ENCODE measurements at places on chromosomes 1 and 21.

GRCh38 chr1:87683196-87683956 is 354.7 kb downstream of the LMO4 start:
- DNase-seq = no peak

DNA sequence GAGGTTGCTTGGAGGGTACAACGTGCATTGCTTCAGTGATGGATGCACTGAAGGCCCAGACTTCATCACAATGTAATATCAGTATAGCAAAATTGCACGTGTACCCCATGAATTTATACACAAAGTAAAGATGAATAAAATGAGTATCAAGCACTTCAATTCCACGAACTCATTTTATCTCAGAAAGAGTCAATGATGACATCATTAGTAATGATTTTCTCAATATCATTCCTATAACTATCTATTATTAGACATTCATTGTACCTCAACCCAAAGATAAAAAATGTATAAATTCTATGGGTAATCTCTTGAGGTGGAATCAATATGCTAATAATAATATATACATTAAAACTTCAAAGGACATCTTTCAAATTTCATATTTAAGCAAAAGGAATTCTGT is 208.4 kb downstream of the COL11A1 start:
- no peak for DNase-seq

DNA sequence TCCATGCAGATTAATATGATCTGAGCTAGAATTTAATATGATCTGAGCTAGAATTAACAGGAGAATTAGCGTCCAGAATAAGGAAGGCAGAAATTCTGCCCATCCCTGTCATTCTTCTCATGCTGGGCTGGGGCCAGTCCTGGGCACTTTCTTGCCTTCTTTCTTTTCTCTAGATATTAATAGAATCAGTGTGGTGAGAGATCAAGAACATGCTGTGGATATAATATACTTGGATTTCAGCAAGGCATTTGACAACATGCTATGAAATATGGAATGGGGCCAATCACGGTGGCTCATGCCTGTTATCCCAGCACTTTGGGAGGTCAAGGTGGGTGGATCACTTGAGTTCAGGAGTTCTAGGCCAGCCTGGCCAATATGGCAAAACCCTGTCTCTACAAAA is 18.1 kb downstream of the UBIAD1 start:
- DNase-seq = no peak

DNA sequence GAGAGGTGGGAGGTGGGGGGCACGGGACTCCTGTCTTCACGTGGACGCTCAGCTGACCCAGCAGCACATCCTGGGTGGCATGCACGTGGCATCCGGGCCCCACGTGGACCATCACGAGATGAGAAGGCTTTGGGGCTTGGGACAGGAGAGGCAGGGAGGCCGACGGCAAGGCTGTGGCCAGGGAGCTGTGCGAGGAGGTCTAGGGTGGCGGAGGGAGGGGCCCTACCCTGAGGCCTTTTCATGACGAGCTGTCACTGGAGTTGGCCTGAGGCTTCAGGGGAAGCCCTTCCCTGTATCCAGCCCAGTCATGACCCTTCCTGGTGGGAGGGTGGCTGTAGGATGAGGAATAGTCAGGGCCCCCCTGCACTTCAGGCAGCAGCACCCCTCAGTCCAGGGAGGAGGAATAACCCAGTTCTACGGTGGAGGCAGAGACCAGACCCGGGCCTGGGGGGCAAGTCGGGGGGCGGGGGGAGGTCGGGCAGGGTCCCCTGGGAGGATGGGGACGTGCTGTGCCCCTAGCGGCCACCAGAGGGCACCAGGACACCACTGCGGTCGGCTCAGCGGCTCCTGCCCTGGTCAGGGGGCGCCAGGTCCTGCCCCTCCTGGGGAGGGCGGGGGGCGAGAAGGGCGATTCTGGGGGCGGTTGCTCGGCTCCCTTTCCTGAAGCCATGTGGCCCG is 2.0 kb upstream of the PERM1 start:
- DNase-seq = peak; percentile 83

GRCh38 chr1:6989212-6990159 is 204.2 kb downstream of the CAMTA1 start:
- DNase-seq = no peak

DNA sequence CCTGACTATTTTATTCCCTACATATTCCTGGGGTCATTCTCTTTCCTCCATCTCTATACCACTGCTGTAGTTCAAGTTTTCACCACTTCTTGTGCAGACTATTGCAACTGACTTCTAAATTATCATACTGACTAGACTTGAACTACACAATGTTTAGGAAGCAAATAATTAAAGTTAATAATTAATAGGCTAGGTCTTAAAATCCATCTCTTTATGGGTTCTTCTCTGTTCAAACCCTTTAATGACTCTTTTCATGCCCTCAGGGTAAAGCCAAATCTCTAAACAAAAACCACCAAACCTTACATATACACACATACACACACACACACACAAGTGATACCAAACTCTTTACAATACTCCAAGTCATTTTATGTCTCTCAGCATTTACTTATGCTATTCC is 22.3 kb upstream of the MOB3C start:
- no peak for DNase-seq

GRCh38 chr1:147292631-147293251 is 50.3 kb downstream of the CHD1L start:
- DNase-seq = no peak

DNA sequence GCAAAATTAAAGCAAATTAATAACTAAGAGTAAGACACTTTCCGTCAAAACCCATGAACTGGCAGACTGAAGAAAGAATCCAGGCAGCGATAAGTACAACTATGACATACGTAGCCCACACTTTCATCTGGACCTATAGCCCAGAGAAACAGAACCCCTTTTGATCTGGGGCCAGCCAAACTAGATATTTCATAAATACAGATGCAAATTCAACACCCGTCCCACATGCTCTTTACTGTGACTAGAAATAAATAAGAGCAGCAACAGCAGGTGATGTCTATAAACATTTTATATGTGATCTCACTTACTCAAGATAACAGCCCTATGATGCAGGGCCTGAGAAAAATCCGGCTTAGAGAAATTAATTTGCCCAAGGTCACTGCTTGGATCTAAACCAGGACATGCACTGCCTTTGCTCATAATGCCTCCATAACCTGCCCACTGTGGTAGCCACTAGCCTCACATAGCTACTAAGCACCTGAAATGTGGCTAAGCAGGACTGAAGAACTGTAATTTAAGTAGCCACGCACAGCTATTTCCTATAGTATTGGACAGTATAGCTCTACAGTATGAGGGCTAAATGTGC is 130.2 kb downstream of the TGFBR3 start:
- no peak for DNase-seq

DNA sequence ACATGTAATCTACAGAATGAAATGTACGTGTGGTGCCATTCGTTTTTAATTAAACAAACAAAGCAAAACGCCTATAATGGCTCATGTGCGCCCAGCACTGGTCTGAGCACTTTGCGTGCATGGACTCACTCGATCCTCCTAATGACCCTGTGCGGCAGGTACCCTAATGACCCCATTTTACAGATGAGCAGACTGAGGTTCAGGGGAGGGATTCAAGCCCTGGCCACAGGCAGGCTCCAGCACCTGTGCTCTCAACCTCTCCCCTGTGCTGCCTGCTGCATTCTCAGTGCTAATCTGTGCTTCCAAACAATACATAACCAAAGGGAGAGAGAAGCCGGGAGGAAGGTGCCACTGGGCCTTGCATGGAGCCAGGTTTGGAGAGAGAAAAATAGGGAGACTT is 124.2 kb upstream of the ZBTB40 start:
- peak; percentile 26 for DNase-seq

DNA sequence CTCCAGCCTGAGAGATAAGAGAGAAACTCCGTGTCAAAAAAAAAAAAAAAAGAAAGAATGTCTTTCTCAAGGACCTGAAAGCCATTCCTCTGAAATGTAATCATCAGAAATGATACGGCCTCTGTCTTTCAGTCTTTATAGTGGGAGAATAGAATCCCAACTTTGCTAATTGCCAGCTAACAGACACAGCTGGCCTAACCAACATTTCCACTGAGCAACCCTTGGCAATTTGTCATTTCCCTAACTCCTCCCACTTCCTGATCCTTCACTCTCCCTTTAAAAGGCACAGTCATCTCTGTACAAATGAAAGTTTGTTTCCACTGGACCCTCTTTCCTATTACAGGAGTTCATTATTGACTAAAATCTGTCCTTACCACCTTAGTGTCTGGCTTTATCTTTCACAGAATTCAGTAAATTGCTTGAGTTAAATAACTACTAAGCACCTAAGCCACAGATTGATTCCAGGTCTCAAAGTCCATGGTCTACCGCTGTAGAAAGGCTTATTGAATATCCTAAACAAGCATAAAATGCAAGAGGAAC is 4.3 kb upstream of the CBR1 start:
- DNase-seq = no peak

DNA sequence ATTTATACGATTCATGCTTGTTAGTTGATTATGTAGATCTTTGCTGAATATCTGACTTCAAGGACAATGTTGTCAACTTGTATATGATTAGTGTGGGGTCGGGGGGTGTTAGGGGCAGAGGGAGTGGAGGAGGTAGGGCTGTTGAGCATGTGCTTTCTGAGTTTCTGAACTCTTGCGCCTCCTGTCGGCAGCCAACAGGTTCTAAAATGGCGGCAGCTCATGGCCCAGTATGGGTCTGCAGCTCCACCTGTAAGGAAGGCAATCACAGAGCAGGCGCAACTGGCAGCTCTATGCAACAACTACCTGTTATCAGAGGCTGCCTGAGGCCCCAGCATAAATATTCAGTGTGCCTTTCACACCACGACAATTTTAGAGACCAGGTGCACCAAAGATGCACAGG is 205.8 kb upstream of the PLXNA2 start:
- DNase-seq = no peak

- DNase-seq = no peak
Observed at GRCh38 chr21:41901782-41902181, 22.6 kb upstream of the PRDM15 start.

DNA sequence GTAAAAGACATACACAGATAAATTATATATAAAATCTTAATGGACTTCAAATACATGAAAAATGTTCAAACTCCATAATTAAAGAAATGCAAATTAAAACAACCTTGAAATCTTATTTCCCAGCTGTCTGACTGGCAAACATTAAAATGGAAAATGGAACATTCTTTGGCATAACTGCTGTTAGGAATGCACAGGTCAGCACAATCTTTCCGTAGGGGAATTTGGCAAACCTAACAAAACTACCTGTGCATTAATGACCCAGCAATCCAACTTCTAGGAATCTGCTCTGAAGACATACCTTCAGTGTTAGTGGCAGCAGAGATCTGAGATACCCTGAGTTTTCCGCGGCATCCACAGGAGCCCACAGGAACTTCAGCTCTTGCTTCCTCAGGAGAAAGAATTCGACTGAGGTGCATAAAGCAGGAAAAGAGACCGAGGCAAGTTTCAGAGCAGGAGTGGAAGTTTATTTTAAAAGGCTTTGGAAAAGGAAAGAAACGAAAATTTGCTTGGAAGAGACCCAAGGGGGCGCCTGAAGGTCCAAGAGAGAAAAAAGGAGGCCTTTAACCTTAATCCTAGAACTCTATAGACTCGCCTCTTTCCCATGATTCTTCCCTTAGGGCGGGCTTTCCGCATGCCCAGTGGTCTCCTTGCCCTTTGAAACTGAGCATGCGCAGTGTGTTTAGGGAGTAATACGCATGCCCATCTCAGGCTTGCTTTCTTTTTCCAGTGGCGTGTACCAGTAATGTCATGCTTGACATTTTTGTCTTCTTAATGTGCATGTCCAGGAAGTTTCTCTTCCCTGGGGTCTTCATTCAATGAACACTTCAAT is 24.8 kb downstream of the LYPD8 start:
- DNase-seq = no peak

- no peak for DNase-seq
Observed at GRCh38 chr1:246350745-246351144, 156.3 kb downstream of the SMYD3 start.

DNA sequence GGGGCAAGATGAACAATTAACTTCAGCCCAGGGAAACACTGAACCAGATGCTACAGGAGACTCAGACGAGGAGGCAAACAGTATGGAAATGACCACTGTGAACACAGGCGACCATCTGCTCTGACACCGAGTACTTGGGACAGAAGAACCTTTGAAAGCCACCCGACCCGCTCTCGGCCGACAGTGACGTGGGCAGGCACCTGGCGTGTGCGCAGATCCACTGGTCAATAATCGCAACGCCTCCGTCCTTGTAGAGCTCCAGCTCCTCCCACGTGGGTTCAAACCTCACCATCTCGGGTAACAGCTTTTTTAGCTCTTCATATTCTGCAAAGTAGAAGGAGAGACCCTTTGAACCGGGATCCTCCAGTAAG is 20.3 kb downstream of the POFUT2 start:
- no peak for DNase-seq

DNA sequence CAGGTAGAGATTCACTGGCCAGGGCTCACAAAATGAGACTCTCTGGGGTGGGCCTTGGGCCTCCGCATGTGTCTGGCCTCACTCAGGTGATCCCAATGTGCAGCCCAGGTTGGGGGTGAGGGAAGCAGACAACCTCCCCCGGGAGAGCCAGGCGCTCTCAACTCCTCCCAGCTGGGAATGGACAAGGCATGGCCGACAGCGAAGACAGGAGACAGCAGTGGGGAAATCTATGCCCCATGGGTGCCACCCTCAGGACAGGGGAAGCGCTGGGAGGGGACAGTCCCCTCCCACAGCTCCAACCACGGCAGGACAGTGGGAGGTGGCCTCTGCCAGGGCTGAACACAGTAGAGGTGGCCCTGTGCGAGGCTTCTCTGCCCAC is 47.7 kb downstream of the PRDM15 start:
- DNase-seq = no peak

GRCh38 chr1:11229203-11229602 is 33.1 kb downstream of the MTOR start:
- no peak for DNase-seq

DNA sequence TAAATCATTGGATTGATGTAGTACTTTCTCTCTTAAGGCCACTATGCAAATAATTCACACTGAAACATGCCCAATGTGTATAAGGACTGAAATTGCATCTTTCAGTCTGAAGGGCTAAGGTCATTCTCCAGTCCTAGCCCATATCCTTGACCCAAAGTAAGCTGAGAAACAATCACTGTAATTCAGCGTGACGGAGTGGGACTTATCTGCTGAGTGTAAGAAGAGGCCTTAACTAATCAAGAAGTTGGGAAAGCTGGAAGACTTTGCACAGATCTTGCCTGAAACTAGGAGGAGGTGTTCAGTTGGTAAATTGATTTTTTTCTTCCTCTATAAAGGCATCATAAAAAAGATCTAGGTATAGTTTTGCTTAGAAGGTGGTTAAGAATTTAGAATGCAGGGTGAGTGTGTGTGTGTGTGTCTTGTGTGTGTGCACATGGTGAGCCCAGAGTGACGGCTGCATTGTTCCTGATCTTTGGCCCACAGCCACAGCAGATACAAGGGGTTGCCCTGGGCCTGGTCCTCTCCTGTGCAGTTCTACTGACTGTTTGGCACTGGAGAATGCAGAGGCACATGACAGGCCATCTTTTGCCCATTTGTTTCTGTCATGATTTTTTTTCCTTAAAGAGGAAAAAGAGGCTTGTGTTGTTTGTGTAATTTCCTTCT is 13.3 kb upstream of the PPP2R5A start:
- no peak for DNase-seq

All from ecto neural progenitor cell (in vitro differentiated cells).